ENCODE measurements at places on chromosomes 5 and 9. TPM values are rescaled to one million over a fixed set of nuclear protein-coding genes. Genes with fewer than 3 reads are reported as not detected.

IFNA13 gene
- total RNA-seq = not detected

CRB2 gene
- not detected for total RNA-seq

PCA3 gene
- total RNA-seq = not detected

FGFR4 gene
- total RNA-seq = 11.4 TPM

TMEM252 gene
- total RNA-seq = not detected

NFIB gene
- total RNA-seq = 11.3 TPM

PGM5 gene
- total RNA-seq = 3.0 TPM

NEURL1B gene
- total RNA-seq = 1.6 TPM

SLC1A1 gene
- total RNA-seq = 2.5 TPM

FIBCD1 gene
- total RNA-seq = 5.3 TPM

GPR151 gene
- not detected for total RNA-seq

POU5F2 gene
- total RNA-seq = not detected

MRNIP gene
- 3.8 TPM for total RNA-seq

LCNL1 gene
- total RNA-seq = not detected

TRIM7 gene
- 0.27 TPM for total RNA-seq

NCS1 gene
- total RNA-seq = 40.3 TPM

HACD4 gene
- not detected for total RNA-seq

CCDC152 gene
- total RNA-seq = 0.19 TPM

ACOT12 gene
- not detected for total RNA-seq

CDC25C gene
- total RNA-seq = 25.1 TPM

LOX gene
- 19.2 TPM for total RNA-seq

SLC25A2 gene
- not detected for total RNA-seq

SPRY4 gene
- 3.9 TPM for total RNA-seq

FOXI1 gene
- total RNA-seq = not detected

LAMC3 gene
- total RNA-seq = 0.49 TPM

NFX1 gene
- total RNA-seq = 19.8 TPM

ORM2 gene
- total RNA-seq = 0.19 TPM

ARID3C gene
- not detected for total RNA-seq

ZBED3 gene
- 0.90 TPM for total RNA-seq

AK8 gene
- total RNA-seq = 0.21 TPM

BHMT2 gene
- not detected for total RNA-seq

CLIC3 gene
- total RNA-seq = 0.64 TPM

LHFPL2 gene
- 22.2 TPM for total RNA-seq

HMHB1 gene
- total RNA-seq = not detected

LRRC19 gene
- total RNA-seq = not detected

AQP7 gene
- total RNA-seq = 0.97 TPM

C9orf43 gene
- total RNA-seq = not detected

ANKRD34B gene
- total RNA-seq = not detected

OGN gene
- not detected for total RNA-seq

CKMT2 gene
- not detected for total RNA-seq

TAF1L gene
- not detected for total RNA-seq

FBLL1 gene
- not detected for total RNA-seq

RXRA gene
- 12.8 TPM for total RNA-seq

ANKDD1B gene
- not detected for total RNA-seq

STC2 gene
- 36.6 TPM for total RNA-seq

CAMK2A gene
- total RNA-seq = 0.02 TPM

SPEF2 gene
- total RNA-seq = 5.0 TPM

LRRC70 gene
- not detected for total RNA-seq

TNFSF15 gene
- total RNA-seq = 0.80 TPM

SLF1 gene
- 11.3 TPM for total RNA-seq

UQCRQ gene
- total RNA-seq = 752 TPM

BASP1 gene
- total RNA-seq = 142 TPM

FAXDC2 gene
- total RNA-seq = 3.2 TPM

ADAMTSL2 gene
- total RNA-seq = not detected

HK3 gene
- total RNA-seq = 1.6 TPM

RGMB gene
- total RNA-seq = 9.2 TPM

CDX1 gene
- total RNA-seq = not detected

PHF24 gene
- total RNA-seq = not detected
